ENCODE measurements at places on chromosomes 3 and 15.

GRCh38 chr3:126959136-126959920, 23.6 kb upstream of the PLXNA1 start:
- no peak for DNase-seq

DNA sequence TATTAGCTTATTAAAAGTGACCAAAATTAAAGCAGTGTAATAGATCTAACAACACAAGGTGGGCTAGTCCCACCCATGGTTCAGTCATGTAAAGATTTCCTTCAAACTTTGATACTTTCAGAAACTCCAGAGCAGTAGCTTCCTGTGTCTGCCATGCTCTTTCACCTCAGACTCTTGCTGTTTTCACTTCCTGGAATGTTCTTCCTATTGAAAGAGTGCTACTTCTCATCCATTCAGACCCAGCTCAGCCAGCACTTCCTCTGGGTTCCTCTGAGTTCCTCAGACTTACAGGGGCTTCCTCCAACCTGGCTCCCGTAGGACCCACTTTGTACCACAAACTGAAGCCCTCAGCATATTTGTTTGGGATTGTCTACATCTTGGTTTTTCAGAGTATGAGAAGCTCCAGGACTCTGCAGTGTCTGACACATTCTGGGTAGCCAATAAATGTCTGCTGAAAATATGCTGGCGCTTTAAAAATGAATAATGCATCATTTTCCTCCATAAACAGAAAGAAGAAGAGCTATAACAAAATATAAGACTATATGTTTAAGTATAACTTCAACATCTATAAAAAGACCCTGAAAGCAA, 18.0 kb downstream of the NCEH1 start:
- no peak for DNase-seq

DNA sequence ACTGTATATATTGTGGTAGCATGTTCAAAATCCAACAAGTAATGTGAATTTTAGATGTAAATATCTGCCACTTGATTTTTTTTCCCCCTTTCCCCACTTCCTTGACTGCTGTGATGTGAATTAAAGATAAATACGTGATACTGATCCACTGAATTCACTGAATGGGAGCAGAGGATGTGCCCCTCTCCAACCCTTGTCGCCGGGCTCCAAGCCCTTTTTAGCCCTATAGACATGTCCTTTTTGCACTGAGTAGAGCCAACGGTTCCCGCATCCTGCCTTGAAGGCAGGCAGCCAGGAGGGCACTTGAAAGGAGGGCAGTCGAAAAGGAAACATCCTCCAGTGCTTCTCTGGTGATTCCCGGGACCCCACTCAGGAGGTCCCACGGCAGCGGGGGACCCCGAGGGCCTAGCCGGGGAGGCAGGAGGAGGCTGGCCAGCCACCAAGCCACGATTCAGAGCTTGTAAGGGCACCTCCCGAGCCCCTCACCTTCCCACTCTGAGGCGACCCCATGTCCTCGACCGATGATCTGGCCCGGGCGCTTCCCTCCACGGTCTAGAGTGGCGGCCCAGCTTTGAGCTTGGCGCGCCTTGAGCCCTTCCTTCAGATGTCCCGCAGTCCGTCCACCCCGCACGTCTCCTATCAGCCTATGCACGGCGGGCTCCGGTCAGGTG, 901 bp upstream of the MANF start:
- DNase-seq: no peak

DNA sequence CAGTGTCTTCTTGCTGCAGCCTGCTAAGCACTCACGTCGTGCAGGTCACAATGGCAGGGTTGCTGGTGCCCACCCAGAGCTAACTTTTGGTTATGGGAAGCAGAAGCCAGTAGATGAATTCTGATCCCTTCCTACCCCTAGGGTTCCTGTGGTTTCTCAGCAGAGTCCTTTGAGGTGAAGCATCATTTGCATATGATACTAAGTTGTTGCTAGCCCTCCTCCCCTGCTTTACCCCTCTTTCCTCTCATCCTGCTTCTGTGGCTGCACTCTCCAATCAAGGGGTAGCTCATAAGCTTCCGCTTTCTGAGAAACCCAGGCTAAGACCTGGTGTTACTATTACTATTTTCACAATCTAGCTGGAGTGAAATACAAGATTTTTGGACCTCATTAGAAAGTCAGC, 22.1 kb upstream of the HEG1 start:
- DNase-seq: peak; percentile 21

GRCh38 chr15:40108061-40108854, 421 bp downstream of the BMF start:
- DNase-seq: no peak

GRCh38 chr3:13524979-13525669, 23.8 kb upstream of the FBLN2 start:
- DNase-seq: no peak

GRCh38 chr3:34207002-34207401, 408.6 kb downstream of the PDCD6IP start:
- DNase-seq: no peak

DNA sequence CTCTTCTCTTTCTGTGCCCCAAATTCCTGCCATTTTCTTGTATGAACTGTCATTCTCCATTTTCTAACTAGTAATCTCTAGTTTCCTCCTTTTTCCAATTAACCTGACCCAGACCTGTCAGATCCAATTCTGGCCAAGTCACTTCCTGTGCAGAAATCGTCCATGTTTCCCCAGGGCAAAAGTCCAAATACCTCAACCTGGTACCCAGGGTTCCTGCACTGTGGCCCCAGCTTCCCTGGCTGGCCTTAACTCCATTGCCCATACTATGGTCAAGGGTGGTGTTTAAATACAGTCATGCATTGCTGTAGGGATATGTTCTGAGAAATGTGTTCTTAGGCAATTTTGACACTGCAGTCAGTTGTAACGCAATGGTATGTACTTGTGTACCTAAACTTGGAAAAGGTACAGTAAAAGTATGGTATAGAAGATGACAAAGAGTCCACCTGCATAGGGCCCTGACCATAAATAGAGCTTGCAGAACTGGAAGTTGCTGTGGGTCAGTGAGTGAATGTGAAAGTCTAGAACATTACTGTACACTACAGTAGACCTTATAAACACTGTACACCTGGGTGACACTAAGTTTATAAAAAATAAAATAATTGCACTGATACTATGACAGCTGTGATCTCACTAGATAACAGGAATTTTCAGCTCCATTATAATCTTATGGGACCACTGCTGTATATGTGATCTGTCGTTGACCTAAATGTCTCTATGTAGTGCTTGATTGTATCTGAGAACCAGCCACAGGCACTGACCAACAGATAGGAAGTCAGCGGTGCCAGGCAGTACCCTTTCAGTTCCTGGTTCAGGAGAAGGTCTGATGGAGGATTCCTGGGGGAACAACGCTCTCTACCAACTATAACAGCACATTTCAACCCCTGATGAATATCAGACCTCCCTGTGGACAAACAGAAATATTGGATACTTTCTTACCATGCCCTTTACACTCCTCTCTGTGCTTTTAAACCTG, 336.1 kb upstream of the PROK2 start:
- peak; percentile 16 for DNase-seq

DNA sequence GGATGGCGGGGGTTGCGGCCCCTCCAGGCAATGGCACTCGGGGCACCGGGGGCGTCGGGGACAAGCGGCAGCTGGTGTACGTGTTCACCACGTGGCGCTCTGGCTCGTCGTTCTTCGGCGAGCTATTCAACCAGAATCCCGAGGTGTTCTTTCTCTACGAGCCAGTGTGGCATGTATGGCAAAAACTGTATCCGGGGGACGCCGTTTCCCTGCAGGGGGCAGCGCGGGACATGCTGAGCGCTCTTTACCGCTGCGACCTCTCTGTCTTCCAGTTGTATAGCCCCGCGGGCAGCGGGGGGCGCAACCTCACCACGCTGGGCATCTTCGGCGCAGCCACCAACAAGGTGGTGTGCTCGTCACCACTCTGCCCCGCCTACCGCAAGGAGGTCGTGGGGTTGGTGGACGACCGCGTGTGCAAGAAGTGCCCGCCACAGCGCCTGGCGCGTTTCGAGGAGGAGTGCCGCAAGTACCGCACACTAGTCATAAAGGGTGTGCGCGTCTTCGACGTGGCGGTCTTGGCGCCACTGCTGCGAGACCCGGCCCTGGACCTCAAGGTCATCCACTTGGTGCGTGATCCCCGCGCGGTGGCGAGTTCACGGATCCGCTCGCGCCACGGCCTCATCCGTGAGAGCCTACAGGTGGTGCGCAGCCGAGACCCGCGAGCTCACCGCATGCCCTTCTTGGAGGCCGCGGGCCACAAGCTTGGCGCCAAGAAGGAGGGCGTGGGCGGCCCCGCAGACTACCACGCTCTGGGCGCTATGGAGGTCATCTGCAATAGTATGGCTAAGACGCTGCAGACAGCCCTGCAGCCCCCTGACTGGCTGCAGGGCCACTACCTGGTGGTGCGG, 1.9 kb downstream of the CHST2 start:
- DNase-seq: no peak

DNA sequence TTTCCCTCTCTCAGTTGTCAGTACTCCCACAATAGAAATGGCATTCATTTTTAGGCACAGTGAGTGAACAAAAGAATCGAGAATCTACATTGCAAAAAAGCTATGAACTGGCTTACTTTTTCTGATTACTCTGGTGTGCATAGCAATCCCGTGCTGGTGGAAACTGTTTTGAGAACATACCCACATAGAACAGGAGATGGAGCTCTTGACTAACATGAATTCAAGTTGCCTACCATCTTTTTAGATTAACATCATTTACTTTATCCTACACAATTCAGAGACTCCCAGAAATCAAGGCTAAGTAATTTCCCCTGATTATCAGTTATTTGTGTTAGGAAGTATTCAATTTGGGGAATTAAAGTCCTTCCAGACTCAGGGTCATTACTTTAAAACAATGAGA, 326.6 kb downstream of the ARPP21 start:
- DNase-seq: no peak

DNA sequence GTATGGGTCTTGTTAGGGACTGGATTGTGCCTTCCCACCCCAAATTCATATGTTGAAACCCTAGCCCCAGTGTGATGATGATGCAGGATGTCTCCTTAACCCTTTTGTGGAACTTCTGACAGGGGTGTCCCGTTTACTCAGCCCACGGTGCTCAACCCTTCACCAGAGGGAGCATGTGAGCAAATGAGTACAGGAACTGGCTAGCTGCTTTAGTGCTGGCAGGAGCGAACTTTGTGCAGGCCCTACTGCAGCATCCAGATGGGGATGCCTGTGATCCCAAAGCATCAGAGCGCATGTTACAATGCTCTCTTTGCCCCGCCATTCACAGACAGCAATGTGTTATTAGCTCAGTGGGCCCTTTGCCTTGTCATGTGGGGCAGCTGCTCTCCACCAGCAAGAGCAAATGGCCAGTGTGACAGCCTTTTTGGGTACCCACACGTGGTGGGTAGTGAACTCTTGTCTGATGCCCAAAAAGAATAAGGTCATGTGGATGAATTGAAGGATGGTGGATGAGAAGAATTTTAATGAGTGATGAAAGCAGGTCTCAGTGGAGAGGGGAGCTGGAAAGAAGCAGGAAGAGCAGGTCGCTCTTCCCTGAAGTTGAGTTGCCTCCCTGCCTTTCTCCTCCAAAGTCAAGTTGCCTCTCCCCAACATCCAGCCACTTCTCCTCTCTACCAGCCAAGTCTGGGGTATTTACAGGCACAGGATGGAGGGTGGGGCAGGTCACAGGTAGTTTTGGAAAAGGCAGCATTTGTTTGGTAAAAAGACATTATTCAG, 63.3 kb upstream of the STRIT1 start:
- DNase-seq: no peak

- DNase-seq: no peak
Observed at GRCh38 chr15:70095408-70096214, 2.1 kb downstream of the TLE3 start.

GRCh38 chr3:154242766-154243165, 81.5 kb downstream of the DHX36 start:
- no peak for DNase-seq

DNA sequence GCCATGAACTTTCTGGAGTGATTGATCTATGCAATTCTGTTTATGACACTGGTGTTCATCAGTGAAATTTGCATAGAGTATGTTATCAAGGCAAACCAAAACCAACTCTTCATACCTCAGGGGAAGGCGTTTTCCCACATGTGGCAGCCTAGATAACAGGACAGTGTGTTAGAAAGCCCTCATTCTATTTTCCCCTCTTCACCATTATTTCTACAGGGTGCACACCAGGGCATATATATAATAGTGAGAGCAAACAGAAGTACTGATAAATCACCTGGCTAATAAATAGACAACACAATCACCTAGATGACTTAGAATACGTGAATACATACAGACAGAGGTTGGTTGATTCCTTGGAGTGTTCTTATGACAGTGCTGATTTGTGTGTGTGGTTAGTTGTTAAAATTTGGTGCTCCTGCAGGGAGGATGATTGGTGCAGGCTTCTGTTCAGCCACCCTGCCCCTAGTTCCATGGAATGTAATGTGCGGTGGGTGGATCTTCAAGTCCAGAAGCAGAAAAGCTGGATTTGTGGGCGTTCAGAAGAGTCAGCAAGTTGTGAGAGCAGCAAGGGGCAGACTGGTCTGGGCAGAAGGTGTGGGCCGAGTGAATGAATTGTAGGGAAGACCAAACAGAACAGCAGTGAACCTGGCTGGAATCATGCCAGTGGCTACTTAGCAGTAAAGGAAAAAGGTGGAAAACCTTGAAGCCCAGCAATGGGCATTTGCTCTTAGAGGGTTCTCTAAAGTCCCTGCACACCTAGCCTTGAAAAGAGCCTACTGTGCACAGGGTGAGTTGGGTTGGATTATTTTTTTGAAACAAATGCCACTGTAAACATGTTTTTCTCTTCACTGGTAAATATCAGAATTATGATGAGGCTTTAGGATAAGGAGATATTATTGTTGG, 11.7 kb upstream of the RARRES1 start:
- no peak for DNase-seq

- DNase-seq: no peak
Observed at GRCh38 chr3:57943525-57944495, 64.4 kb upstream of the FLNB start.

DNA sequence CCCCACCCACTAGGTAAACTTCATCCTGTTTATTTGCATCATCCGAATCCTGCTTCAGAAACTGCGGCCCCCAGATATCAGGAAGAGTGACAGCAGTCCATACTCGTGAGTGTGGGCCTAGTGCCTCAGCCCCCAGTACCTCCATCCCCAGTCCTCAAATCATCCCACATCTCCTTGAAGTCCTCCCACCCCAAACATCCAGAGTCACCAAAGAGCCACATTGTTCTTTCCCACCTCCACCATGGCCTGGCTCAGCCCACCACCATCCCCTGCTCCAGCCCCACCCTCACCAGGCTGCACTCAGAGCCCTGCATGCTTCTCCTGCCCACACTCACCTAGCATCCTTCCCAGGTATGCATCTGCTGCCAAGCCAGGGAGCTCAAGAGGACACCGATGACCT, 29.8 kb downstream of the VIPR1 start:
- DNase-seq: no peak

DNA sequence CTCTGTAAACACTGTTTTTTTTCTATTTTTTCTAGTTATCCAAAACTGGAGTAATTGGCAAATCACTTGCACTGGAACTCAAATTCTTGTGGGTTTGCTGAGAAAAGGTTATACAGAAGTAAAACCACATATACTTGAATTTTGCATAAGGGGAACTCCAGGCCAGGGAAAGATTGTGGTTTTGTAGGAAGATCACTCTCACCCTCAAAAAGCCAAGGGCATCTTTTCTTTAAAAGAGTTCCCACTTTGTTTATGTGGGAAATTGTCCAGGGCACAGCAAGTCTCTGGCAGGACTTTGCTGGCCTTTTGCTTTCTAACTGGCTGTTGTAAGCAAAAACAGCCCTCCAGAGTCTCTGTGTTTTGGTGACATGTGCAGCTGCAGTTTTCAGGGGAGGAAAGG, 340.3 kb upstream of the RBMS3 start:
- peak; percentile 33 for DNase-seq

All from GM12878 (cell line).